ENCODE measurements at places on chromosomes 12 and 14.

GRCh38 chr12:51246254-51246853 is 7.7 kb downstream of the DAZAP2 start:
- DNase-seq: no peak

GRCh38 chr12:12736759-12737676 is 19.9 kb downstream of the CDKN1B start:
- DNase-seq: no peak

DNA sequence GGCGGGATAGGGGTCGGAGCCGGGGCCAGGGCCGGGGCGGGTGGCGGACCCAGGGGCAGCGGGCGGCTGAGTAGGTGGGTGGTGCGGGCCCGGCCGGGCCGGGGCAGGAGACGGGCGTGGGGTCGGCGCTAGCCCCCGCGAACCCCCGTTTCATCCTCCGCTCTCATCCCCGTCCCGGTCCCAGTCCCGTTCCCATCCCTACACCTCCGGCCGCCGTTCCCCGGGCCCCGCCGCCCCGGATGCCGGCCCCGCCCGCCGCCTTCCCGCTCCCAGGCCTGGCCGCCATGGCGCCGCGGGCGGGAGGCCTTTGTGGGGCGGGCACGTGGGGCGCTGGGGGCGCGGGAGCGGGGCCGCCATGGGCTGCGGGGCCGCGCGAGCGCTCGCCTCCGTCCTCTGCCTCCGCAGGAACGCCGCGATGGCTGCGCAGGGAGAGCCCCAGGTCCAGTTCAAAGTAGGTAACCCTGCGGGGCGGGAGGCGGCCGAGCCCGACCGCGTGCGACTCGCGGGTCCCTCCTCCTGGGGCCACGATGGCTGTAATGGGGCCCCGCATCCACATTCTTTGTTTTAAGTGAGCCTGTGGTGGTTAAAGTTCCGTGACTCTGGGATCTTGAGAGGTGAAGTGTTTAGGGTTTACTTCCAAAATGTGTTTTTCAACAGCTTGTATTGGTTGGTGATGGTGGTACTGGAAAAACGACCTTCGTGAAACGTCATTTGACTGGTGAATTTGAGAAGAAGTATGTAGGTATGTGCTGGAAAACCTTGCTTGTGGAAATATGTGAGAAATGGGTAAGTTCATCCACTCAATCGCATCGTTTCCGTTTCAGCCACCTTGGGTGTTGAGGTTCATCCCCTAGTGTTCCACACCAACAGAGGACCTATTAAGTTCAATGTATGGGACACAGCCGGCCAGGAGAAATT is 572 bp downstream of the RAN start:
- no peak for DNase-seq

GRCh38 chr12:131946757-131947156 is 3.0 kb upstream of the EP400 start:
- no peak for DNase-seq

DNA sequence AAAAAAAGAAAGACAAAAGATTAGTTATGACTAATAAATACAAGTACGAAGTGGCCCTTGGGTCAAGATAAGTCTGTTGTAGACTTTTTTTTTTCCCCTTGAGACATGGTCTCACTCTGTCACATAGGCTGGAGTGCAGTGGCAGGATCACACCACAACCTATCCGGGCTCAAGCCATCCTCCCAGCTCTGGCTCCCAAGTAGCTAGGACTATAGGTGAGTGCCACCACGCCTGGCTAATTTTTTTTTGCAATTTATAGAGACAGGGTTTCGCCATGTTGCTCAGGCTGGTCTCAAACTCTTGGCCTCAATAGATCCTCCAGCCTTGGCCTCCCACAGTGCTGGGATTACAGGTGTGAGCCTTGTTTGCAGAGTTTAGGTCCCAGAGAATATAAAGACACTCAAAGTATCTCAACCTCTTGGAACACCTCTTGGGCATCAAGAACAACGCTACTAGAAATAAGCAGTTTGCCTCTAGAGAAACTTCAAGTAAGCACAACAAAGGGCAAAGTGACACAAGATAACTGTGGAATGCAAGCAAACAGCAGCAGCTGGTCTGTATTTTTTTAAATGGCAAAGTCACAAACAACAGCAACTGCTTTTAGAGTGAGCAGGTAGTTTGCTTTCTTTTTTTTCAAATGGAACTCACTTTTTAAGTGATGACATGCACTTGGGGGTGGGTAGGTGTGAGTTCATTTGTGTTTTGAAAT is 3.9 kb upstream of the MDM2 start:
- no peak for DNase-seq

- no peak for DNase-seq
Measured at GRCh38 chr12:110467847-110468213, 227 bp downstream of the GPN3 start.

DNA sequence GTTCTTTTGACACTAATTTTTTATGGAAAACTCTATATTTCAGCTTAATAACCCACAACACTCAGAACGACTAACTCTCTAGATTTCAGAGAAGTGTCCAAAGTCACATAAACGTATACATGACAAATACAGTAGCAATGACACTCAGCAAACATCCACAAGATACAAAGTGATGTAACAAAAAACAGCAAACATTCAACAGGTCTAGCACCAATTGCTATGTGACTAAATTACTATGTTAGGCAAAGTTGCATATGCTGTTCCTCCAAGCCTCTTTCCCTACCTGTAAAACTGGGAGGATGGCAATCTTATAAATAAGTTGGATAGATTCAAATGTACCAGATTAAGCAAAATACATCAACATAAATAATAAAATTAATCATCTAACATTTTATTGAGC is 1.7 kb downstream of the RECQL start:
- no peak for DNase-seq

DNA sequence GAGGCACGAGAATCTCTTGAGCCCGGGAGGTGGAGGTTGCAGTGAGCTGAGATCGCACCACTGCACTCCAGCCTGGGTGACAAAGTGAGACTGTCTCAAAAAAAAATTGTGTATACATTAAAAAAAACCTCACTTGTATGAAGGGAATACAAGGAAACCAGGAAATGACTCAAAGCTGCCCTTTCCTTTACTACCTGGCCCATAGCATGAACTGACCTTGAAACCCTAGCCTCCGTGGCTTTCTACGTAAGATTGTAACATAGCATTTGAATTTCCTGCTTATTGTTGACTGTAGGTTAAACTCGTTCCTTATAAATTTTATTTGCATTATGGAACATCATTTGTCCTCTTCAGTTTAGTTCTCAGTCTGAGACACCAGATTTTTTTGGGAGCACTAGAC is 9.1 kb upstream of the DDX47 start:
- no peak for DNase-seq

DNA sequence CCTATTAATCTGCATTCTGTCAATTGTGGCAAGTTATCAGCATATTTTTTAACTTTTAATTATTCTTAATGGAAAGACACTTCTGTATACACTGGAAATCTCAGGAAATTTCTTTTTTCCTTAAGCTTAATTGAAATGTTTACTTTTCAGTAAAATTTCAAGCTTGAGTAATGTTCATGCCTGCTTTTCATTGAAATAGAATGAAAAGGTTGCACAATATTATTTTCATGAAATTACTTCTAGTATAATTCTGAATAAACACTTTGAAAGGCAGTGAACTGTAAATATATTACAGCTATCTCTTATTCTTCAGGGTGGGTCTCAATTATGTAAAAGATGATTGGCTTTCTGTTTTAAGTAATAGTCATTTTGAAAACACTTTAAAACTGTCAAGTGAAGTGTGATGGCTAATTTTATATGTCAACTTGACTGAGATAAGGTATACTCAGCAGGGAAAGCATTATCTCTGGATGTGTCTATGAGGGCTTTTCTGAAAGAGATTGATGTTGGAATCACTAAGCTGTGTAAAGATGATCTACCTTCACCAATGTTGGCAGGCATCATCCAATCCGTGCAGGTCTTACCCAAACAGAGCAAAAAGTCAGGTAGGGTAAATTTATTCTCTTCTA is 29.9 kb downstream of the CLEC2D start:
- no peak for DNase-seq

- DNase-seq: no peak
Measured at GRCh38 chr14:72744416-72745120, 149.3 kb downstream of the DPF3 start.

DNA sequence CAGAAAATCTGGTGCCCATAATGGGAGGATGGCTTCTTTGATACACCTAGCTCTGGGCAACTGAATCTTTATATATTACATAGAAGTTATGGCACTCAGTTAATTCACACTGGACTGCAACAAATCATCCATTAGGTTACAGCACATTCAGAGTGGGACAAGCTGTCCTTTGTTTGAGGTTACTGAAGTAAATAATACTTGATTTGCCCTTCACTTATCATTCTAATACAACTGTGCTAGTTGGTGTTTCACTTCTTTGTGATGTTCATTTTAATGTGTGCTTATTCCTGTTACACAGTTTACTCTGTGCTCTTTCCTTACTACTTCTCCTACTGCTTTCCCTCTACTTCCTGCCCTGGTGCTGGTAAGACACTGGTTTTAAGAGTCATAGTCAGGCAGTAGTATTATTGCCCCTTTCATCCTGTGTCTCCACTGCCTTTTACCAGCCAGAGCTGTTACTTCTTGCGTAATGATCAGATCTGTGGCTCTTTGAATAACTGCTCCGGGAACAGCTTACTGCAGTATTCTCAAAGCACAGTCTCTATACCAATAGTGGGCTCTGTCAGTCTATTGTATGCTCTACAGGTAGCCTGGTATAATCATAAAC is 36.4 kb upstream of the GXYLT1 start:
- no peak for DNase-seq

- DNase-seq: no peak
Measured at GRCh38 chr12:84767079-84767478, 145.5 kb downstream of the SLC6A15 start.

GRCh38 chr12:120666571-120667390 is 20.2 kb upstream of the MLEC start:
- DNase-seq: no peak

DNA sequence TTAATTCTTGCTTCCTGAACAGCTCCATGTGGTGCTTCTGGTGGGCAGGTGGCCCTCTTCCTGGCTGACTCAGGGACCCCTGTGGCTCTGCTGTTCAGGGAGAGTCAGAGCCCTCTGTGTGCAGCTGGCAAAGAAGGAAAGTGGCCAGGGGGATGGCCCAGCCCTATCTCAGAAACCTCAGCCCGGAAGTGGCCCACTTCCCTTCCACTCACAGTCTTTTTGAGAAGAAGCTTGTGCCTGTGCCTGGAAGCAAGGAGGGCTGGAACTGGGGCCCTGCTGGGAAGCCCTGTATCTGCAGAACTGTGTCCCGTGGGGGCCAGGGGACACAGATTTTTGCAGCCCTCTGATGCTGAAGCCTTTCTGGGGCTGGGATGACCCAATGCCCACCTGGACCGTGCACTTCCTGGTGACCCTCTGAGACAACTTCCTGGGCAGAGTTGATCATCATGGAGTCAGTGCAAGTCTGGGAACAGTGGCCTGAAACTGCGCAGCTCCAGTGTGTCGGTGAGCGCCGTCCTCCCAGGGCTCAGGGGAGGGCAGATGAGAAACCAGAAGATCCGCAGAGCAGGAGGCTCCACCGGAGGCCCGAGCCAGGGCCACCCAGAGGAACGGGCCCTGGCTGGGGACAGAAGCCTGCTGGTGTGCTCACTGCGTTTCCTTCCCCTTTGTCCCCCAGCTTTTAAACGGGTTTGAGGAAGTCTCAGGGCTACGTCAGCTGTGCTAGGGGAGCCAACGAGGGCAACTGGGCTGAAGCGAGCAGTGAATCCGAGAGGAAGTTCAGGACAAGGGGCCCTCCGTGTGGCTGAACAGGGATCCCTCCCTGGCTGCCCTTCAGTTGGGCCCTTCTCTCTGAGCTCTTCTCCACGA is 217.4 kb upstream of the RTL1 start:
- peak; percentile 16 for DNase-seq

- no peak for DNase-seq
Measured at GRCh38 chr12:66228462-66228861, 39.4 kb downstream of the IRAK3 start.

DNA sequence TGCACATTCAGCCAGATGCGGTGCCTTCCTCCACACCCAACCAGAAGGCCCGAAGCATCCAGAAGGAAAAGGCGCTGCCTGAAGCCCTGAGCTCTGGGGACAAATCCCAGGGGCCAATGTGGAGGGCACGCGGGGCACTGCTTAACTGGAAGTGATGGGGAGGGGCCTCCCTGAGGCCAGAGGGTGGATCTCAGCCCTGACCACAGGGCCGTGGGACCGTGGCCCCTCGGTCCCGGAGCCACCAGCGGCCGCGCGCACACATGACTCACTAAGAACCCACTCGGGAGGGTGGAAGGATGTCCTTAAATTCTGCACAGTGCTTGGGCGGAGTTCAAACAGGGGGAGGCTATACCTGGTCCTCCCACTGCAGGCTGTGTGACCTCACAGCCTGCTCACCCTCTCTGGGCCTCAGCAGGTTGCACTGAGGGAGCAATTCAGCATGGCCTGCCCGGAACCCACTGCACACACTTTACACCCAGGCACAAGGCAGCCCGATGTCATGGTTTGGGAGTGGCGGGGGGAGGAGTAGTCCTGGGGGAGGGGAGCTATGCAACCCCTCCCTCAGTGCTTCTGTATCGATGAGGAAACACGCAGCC is 89.5 kb downstream of the RFLNA start:
- DNase-seq: no peak

DNA sequence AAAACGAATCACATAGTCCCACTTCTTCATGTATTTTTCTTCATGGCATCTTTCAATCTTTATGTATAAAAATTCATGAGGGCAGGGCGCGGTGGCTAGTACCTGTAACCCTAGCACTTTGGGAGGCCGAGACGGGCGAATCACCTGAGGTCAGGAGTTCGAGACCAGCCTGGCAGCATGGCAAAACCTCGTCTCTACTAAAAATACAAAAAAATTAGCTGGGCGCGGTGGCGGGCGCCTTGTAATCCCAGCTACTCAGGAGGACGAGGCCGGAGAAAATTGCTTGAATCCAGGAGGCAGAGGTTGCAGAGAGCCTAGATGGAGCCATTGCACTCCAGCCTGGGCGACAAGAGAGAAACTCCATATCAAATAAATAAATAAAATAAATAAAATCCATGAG is 2.5 kb upstream of the GABARAPL1 start:
- DNase-seq: no peak

DNA sequence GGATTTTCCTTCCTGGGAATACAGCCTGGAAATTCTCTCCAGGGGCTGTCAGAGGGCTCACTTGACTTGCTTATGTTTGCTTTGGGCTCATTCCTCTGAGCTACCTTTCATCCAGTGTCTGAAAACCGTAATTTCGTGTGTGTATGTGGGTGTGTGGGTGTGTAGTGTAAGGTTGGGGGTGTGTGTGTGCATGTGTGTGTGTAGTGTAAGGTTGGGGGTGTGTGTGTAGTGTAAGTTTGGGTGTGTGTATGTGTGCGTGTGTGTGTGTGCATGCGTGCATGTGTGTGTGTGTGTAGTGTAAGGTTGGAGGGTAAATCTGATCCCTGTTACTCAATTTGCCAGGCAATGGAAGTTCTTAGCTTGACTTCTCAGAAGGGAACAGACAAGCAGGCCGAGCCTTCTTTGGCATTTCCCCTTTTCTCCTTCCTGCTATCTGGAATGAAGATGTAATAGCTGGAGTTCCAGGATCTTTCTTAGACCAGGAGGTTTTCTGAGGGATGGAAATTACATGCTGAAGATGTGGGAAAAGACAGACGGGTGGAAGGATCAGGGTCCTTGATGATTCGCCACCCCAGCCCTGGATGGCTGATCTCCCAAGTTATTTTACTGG is 15.5 kb upstream of the BEGAIN start:
- no peak for DNase-seq

- no peak for DNase-seq
Measured at GRCh38 chr14:23646648-23647549, 10.7 kb downstream of the DHRS2 start.

GRCh38 chr12:46717868-46718267 is 107.9 kb downstream of the SLC38A4 start:
- DNase-seq: no peak

- no peak for DNase-seq
Measured at GRCh38 chr14:101123618-101124510, 220.3 kb upstream of the RTL1 start.

GRCh38 chr12:47822401-47822800 is 2.7 kb upstream of the HDAC7 start:
- no peak for DNase-seq

Measured in NCI-H2081 treated with DMSO at 0.1 percent for 48 hours (cell line).